ENCODE measurements at places on chromosomes 5 and 9.

GRCh38 chr9:12163723-12164458 is 529.3 kb upstream of the TYRP1 start:
- DNase-seq, result no peak

DNA sequence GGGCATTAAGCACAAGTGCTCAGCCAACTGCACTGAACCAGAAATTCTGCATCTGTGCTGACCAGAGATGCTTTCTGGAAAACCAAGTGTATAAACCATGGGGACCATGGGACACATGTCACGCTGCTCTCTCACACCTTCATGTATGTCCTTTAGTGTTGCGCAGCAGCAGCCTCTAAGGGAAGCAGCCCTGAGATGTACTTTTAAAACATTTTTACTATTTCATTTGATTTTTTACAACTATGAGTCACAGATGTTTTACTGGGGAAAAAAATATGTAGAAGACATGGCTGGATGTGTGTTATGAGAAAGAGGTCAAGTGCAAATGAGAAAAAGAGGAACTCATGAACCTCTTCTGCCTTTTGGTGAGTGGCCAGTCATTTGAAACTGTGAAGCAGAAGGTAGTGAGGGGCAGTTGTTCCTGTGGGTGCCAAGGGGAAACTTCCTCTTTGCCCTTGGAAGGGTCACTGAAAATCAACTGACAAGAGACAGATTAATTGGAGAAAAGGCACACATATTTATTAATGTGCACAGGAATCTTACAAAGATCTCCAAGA is 31.4 kb upstream of the SYK start:
- DNase-seq, result no peak

- no peak for DNase-seq
Observed at GRCh38 chr5:74848553-74849025, 17.6 kb downstream of the FAM169A start.

- no peak for DNase-seq
Observed at GRCh38 chr9:87711857-87712800, 13.8 kb upstream of the CTSL start.

DNA sequence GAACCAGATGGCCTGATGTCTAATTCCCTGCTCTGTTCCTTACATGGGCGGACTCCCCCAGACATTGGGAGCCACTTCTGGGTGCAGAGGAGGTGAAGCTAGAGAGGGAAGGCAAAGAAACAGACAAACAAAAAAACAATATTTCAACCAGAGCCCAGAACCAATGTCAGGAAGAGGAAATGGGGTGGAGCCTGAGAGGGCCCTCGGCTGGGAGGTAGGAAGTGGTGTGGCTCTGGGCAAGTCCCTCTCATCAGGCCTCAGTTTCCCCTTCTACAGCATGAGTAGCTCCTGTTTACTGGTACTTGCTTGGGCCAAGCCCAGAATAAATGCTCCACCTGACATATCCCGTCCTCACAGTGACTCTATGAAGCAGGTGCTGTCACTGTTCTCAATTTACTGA is 11.1 kb downstream of the SH2D3C start:
- no peak for DNase-seq

- no peak for DNase-seq
Observed at GRCh38 chr5:135218790-135219568, 180.1 kb downstream of the MACROH2A1 start.

- no peak for DNase-seq
Observed at GRCh38 chr5:159393854-159394274, 63.6 kb upstream of the IL12B start.

DNA sequence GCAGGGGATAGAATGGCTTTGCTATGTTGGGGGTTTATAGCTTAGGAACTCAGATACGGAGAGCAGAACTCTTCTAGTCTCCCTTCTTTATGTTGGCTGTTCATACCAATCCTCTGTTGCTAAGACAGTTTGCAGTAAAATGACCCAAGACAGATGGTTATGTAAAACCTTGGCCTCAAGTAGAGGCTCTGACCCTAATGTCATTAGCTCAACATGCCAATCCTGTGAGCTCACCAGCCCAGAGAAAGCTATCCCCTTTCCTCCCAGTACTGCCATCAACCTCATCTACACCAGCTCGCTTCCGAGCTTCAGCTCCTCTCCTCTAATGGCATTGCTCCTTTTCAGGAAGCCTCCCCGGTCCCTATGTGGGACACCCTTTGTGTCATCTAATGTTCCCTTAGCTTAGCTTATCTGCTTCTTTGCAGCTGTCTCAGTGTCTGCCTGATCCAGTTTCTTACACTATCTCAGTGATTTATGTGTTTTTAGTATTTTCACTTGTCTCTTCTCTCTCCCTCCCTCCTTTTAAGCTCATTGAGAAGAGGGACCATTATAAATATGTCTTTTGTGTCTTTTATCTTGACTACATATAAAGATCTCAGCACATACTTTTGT is 281.3 kb upstream of the CLINT1 start:
- DNase-seq, result no peak

DNA sequence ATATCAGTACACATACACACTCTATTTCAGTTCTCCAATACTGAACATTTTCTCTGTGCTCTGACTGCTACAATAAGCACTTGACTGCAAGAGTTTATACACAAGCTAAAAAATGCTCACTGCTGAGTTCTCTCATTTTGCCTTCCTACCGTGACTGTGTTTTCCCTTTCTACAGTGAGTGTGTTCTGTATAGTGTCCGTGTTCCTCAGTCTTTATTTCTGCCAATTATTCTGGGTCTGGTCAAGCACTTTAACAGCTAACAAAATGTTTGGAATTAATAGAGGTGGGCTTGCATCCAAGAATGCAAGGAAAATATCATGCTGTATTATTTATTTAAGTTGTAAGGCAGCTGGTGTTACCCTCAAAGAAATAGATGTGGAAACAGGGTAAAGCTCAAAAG is 217.0 kb upstream of the NREP start:
- no peak for DNase-seq

- DNase-seq, result no peak
Observed at GRCh38 chr9:125089331-125089730, 54.0 kb downstream of the SCAI start.

GRCh38 chr5:39014561-39014960 is 59.6 kb downstream of the RICTOR start:
- DNase-seq, result no peak

DNA sequence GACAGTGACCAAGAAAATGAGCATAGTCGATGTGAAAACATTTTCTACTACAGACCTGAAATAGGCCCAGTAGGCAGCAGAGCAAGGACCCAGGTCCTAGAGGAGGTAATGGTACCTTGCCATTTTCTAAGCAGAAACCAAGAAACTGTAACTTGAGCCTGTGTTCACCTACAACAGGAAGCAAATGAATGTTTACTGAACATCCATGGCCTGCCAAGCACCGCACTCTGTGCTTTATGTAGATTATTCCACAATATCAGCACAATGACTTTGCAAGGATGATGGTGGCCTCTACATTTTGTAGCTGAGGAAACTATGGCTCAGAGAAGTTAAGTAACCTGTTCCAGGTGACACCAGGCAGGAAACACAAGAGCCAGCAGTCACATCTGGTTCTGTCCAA is 215.3 kb downstream of the SPOCK1 start:
- no peak for DNase-seq

GRCh38 chr5:2277886-2278285 is 395.2 kb upstream of the IRX4 start:
- DNase-seq, result no peak
